ENCODE measurements at places on chromosomes 4 and X.

DNA sequence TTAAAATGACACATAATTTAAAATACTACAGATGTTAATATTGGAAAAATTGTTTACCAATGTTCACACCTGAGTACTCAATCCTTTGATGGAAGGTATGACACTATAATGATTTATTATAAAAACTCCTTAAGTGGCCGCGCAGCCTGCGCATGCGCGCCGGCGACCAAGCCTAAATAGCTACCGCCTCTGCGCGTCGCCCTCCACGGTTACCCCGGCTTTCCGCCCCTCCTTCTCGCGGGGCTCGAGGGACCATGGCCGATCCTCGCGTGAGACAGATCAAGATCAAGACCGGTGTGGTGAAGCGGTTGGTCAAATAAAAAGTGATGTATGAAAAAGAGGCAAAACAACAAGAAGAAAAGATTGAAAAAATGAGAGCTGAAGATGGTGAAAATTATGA, 170.2 kb downstream of the DMD start:
- DNase-seq = no peak

GRCh38 chrX:19386679-19387078, 43.0 kb downstream of the PDHA1 start:
- no peak for DNase-seq

DNA sequence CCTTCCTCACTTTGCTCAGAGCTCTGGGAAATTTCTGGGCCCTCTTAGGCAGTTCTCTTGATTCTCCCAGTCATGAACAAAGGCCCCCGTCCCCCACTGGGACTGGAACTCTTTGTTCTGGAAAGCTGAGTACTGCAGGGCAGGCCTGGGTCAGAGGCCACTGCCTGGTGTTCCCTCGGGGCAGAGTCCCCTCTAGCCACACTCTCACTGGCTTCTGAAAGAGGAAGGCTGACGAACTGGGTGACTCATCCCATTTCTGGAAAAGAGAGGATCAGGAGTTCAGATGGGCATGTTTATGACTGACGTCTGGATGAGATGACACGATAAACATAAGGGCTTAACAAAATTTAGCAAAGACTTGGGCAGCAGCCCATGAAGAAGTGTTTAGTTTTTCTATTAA, 47.7 kb downstream of the DDX3X start:
- peak; percentile 20 for DNase-seq

DNA sequence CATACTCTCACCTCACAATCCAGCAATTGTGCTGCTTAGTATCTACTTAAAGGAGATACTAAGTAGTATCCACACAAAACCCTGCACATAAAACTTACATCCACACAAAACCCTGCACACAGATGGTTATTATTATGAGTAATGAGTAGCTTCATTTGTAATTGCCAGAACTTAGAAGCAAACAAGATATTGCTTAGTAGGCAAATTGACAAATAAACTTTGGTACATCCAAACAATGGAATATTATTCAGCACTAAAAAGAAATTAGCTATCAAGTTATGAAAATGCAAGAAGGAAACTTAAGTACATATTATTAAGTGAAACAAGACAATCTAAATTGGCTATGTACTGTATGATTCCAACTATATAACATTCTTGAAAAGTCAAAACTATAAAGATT, 80.6 kb downstream of the NPY2R start:
- no peak for DNase-seq

DNA sequence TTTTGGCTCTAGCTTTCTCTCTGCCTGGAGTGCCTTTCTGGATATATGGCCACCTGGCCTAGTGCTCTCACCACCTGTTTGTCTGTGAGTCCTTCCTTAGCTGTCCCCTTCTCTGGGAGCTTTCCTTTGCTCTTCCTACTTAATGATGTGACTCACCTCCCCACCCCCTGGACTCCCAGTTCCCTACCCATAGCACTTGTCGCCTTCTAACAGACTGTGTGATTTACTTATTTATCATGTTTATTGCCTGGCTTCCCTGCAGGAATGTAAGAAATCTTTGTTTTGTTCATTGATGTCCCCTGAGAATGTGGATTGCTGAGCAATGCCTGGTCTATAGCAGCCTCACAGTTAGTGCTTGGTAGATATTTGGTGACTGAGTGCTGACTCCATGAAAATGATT, 18.9 kb downstream of the ADD1 start:
- no peak for DNase-seq

GRCh38 chr4:87002682-87003043, 67.9 kb downstream of the AFF1 start:
- no peak for DNase-seq
